ENCODE measurements at places on chromosomes 12 and 14.

DNA sequence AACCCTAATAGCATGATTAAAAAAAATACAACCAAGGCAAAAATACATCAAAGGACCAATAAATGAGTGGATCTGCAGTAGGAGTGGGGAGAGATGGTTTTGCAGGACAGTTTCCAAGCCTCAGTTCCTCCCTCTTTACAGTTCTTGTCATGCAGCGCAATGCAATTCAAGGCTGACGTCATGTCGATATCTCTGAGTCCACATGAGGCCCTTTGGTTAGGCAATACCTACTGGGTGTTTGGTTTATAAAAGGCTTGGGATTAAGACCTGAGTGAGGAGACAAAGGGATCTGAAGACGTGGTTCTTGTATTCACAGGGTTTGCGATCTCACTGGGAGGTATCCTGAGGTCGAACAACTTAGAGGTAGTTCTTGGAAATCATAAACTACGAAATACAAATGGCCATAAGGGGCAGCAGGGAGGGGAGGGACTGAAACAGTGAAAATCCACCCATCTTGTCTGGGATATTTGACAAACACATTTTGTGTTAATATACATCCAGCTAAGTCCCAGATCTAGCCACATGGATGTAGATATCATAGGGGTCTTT is 441.0 kb downstream of the FUT8 start:
- DNase-seq: no peak

DNA sequence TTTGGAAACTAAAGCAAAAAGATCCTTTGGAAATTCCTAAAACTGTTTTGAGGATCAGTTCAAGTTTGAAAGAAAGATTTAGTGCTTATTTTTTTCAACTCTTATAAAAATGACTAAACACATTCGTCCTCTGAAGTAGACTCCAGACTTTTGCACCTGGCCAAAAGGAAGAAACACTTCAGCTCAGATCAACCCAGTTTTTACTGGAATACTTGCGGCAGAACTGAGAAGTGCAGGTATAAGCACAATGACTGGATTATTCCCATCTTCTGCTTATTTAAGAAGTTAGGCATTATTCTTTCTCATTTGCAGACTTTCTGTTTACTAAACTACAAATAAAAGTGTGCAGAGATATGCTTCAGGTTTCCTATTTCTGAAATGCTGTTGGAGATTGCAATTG is 41.9 kb downstream of the PDE6H start:
- no peak for DNase-seq

- DNase-seq: no peak
Measured at GRCh38 chr12:121170611-121171260, 38.1 kb downstream of the P2RX7 start.

DNA sequence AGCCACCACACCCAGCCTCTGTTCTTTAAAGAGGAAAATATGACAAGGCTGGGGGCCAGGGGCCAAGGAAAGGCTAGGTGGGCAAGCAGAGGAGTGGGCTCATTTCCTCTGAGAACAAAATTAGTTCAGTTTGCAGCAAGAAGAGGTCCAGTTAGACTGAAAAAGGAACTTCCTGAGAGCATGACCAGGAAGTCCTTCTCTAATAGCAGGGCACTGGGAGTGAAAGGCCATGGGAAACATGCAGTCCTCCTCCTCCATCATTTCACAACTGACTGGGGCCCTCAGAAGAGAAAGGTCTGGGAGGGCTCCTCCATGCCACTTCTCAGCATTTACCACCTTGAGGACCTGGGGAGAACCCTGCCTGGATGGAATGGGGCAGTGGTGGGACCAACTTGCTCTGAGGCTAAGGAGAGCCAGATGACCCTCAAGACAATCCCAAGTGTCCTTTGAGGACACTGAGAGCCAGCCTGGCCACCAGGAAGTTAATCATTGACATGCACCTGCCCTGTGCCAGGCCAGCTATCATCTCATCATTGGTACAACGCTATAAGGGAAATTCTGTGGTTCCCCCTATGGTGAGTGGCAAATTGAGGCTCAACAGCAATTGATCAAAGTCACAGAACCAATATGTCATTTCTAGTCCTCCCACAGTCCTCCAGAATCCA is 2.0 kb downstream of the AQP2 start:
- no peak for DNase-seq

- DNase-seq: peak; percentile 34
Measured at GRCh38 chr12:104049903-104050356, at the start of gene GLT8D2. Gene GLT8D2, minus strand, starts transcription at chr12:104050187. Its CDS starts 30,539 bp downstream, at chr12:104019648.

- no peak for DNase-seq
Measured at GRCh38 chr14:73237219-73237785, at the start of gene PAPLN. Gene PAPLN, plus strand, starts transcription at chr14:73237506. Its CDS starts 2,273 bp downstream, at chr14:73239779.

- no peak for DNase-seq
Measured at GRCh38 chr12:115060477-115061168, 376.6 kb upstream of the TBX3 start.

DNA sequence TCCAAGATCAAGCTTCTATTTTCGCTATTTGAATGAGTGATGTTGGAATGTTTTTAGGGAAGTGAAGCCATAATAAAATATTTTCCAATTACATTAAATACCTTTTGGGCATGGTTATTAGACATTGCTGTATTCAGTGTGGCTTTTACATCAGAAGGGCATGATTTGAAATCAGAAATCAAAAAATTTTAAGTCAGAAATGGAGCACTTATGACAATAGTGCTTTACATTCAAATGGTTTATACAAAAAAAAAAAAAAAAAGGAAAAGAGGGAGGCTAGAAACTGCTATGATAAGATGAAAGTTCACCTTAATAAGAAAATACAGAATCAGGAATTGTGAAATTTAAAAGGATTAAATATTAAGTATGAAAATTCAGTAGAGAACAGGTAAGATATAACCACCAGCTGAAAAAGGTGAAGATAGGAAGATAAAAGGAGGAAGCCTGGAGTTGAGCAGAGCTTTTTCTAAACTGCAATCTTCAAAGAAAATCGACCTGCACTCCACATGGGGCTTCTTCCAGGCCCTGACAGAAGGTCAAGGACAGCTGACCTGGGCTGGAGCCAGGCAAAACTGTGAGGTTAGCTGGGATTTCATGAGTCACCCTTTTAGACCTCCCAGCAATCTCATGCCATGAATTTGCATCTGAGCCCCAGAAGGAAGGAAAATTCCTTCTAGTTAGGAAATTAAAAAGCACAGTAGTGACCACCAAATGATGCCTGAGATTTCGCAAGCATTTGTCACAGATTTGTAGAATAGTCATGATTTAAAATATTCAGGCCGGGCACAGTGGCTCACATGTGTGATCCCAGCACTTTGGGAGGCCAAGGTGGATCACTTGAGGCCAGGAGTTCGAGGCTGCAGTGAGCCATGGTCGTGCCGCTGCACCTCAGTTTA is 23.4 kb upstream of the BMP4 start:
- peak; percentile 48 for DNase-seq

GRCh38 chr14:75832621-75833297 is 149.0 kb downstream of the TGFB3 start:
- DNase-seq: no peak

DNA sequence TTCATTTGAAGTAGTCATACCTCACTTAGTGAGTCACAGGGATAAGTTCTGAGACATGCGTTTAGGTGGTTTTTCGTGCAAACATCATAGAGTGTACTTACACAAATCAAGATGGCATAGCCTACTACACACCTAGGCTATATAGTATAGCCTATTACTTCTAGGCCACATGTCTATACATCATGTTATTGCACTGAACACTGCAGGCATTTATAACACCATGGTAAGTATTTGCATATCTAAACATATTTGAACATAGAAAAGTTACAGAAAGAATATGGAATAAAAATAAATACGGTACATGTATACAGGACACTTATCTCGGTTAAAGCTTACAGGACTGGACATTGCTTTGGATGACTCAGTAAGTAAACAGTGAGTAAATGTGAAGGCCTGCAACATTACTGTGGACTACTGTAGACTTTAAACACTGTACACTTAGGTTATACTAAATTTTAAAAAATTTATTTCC is 670.6 kb downstream of the SLC16A7 start:
- DNase-seq: no peak

DNA sequence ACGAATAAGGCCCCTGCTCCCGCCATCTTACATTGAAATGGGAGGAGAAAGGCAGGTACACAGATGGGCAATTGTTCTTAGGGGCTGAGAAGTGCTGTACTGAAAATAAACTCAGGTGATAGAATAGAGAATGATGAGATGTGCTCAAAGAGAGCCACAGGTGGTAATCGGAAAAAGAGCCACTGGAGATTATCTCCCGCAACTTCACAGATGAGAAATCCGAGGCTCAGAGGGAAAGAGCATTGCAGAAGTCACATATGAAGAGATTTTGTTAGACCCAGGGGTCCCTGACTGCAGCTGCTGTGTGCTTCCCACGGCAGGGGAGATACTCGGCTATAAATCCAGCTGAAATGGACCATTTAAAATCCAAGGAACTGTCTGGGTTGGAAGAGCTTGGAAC is 73.7 kb downstream of the PRIMA1 start:
- DNase-seq: no peak

DNA sequence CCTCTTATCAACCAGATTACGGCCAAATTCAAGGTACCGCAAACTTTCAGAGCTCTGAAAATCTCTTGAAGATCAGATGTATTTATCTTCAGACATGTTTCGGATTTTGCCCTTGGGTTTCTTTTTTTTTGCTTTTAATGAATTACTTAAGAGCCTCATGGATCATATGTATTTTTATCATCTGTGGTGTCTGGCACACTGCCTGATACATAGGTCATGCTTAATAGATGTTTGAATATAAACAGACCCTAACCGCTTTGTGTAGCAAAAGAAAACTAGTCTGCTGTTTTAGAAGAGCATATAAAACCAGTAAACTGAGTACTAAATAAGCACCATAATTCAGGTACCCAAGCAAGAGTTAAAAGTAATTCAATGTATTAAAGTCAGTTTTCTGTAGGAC is 20.1 kb upstream of the TBK1 start:
- no peak for DNase-seq

- DNase-seq: no peak
Measured at GRCh38 chr12:20375560-20375959, 7.2 kb downstream of the PDE3A start.

DNA sequence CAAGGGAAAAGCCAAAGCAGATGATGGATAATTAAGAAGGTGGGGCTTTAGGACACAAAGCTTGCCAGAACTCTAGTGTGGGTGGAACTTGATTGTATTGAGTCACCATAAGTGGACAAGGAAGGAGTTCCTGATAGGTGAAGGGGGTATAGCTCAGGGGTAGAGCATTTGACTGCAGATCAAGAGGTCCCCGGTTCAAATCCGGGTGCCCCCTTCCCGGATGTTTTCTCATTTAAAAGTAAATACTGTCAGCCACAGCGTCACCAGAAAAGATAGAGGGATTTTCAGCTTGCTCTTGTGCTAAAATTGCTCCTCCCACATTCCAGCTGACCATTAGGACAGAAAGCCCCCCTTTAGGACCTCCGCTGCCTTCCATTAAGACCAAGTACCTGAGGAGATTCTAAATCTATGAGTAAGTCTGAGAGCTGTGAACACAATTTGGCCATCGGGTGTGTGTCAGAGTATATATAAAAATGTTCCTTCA is 36.6 kb downstream of the DCAF4 start:
- DNase-seq: peak; percentile 84

DNA sequence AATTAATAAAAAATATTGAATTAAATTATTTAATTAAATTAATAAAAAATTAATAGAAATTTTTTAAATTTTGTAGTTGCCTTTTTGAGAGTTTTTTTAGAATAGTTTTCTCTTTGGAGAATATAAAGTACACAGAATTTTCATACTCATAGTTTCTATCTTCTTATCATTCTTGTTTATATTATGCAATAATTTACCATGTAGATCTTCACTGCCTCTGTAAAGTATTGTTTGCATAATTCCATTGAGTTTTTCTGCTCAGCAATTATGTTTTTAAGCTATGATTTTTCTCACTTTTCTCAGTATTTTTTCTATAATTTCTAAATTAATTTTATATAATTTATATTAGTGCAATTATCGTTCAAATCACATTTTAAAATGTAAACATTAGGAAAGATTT is 50.6 kb upstream of the OXA1L start:
- no peak for DNase-seq

DNA sequence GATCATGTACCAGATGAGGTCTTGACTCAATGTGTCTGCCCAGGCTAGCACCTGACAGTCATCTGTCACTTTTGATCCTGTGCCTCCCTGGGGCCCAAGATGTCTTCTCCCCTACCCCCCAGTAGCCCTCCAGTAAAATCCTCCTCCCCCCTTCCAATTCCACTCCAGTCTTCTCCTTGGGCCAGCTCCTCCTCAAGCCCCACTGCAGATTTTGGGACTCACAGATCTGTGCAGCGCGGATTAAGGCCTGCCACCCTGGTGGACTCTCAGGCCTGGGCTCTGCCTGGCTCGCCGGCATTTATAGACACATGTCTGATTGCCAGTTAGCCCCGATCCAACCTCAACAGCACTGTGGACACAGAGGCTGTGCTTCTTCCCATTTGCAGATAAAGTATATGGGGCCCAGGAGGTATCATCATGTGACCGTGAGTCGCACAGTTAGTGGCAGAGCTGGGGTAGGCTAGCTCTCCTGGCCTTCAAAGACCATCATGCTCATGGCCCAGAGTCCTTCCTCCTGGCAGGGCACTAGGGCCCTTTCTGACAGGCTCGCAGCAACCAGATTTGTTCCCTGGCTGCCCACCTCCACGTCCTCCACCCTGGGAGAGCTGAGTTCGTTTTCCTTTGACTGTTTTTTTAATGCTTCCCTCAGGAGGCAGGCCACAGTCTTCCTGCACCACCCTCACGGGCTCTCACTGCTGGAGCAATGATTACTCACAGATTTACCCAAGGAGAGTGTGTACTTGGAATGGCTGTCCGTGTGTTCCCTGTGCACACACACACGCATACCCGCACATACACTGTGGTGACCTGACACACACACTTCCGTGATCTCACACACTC is 98.3 kb upstream of the DIO3 start:
- peak; percentile 12 for DNase-seq

DNA sequence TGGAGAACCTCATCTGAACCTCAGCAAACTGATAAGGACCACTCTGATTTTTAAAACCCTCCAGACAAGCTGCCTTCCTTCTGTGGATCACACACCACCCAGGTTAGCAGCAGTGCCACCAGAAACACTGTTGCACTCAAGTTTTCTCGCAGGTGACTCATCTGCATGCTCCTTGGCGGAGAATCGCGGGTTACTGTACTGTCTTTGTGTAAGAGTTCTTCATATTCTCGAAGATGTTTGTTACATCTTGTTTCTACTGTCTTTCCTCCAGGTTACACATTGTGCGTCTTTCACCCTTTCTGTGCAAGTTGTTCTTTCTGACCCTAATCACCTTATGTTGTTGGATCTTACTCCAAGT is 331.2 kb downstream of the CACNA1C start:
- no peak for DNase-seq

DNA sequence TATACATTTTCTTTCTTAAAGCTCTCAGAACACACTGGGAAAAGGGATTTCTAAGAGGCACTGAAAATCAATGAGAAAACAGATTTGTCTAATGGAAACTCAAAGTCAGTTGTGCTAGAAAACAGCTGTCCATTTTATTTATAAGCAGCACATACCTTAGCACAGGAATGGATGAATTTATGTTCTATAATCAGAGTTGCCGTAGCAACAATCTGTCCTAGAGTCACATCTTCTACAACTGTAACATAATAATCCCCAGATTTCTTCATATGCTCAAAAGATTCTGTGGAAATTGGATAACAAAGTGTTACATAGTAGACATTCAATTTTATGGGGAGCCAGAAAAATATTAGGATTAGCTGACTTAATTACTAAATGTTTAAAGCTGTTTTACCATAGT is 9.8 kb downstream of the GNPNAT1 start:
- no peak for DNase-seq

Measured in T1000 (cell line).